ENCODE measurements at places on chromosomes 12 and 14.

DNA sequence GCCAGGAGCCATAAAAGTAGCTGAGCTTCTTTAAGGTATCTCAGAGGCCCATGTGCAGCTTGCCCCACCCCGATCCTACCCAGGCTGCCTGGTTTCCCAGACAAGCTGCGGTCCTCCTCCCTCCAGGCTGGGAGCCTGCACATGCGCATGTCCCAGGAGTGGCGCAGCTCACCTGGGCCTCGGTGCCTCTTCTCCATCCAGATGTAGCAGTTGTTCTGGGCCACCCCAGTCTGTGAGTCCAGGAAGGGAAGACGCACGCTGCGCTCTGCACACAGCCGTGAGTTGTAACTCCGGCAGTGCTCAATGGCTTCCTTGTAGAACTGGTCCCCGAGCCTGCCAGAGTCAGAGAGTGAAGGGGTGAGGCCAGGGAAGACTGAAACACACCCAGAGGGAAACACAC is 122.3 kb downstream of the DPF3 start:
- DNase-seq, result no peak

GRCh38 chr14:49946320-49947141 is 53.6 kb downstream of the ARF6 start:
- no peak for DNase-seq

DNA sequence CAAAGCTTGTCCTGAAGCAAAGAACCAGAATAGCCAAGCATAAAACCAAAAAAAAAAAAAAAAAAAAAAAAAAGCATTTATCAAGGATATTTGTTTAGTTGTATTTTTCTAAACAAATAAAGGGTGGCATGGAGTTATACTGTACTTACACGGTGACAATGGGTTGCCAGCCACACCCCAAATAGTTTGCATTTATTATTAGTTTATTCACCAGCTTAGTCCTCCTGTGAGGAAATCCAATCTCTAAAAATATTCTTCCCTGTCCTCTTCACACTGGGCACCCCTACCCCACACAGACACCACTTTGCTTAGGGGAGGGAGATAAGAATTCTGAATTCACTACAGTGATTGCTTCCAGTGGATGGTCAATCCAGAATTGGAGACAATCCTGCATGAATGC is 18.9 kb downstream of the PLEKHG7 start:
- no peak for DNase-seq

DNA sequence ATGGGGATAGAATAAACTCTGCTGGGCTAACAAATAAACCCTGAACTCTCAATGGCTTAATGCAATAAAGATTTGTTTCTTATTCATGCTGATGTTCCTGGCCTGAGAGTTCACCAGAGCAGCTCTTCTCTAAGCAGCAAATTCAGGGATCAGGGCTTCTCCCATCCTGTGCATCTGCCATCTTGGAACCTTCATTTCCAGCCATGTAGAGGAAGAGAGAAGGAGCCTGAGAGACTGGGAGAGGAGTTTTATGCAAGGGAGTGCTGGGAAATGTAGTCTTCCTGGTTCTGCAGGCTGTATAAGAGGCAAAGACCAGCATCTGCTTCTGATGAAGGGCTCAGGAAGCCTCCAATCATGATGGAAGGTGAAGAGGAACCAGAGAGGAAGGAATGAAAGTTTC is 20.6 kb upstream of the APOLD1 start:
- DNase-seq, result no peak

- DNase-seq, result no peak
These were observed 371.7 kb downstream of the DPF3 start for GRCh38 chr14:72521968-72522741.

DNA sequence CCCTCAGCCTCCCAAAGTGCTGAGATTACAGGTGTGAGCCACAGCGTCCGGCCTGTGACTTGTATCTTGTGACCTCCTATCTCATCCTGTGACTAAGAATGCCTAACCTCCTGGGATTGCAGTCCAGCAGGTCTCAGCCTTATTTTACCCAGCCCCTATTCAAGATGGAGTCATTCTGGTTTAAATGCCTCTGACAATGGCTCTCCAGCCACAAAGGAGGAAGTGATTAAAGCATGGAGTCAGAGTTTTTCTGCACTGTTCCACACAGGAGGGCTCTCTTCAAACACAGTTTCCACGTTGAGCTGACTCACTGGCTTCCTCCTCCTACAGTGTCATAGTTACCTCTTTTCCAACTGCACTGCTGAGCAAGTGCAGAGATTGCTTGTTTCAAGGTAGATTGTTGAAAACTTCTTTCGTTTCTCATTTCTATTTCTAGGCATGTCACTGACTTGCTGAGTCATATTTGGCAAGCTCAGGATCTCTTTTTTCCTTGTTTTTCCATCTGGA is 383.8 kb downstream of the PCNX1 start:
- no peak for DNase-seq

- no peak for DNase-seq
These were observed 636 bp downstream of the GOLGA3 start for GRCh38 chr12:132827763-132828703.

GRCh38 chr12:89481213-89481914 is 43.2 kb downstream of the GALNT4 start:
- DNase-seq, result no peak

DNA sequence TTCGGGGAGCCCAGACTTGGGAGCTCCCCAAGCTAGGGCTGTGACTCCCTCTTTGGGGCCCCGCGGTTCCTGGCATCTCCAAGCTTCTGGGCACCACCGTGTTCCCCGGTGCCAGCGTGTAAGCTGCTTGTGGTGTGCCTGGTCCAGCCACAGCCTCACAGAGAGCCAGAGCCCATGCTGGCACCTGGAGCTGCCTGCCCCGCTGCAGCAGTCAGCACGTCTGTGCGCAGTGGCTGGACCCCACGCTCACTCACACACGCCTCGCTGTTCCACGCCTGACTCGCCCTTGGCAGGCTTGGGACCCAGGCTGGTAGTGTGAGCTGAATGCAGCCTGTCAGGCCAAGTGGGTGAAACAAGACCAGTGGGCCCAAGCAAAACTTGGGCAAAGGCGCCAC is 34.5 kb downstream of the APAF1 start:
- no peak for DNase-seq

- DNase-seq, result no peak
These were observed 4.3 kb downstream of the TTC6 start for GRCh38 chr14:37599507-37600368.

- DNase-seq, result no peak
These were observed 17.9 kb downstream of the ZDHHC22 start for GRCh38 chr14:77123381-77124325.

- DNase-seq, result no peak
These were observed 45.8 kb downstream of the NINJ2 start for GRCh38 chr12:617304-617915.

GRCh38 chr12:59119676-59120075 is 199.4 kb upstream of the LRIG3 start:
- DNase-seq, result no peak

GRCh38 chr12:95318071-95318545 is 100.5 kb downstream of the VEZT start:
- no peak for DNase-seq

GRCh38 chr12:68403296-68403695 is 71.1 kb upstream of the MDM1 start:
- DNase-seq, result no peak

GRCh38 chr12:27237790-27238771 is 6.0 kb upstream of the STK38L start:
- no peak for DNase-seq

GRCh38 chr12:58419905-58420304 is 478.5 kb downstream of the ATP23 start:
- DNase-seq, result no peak

DNA sequence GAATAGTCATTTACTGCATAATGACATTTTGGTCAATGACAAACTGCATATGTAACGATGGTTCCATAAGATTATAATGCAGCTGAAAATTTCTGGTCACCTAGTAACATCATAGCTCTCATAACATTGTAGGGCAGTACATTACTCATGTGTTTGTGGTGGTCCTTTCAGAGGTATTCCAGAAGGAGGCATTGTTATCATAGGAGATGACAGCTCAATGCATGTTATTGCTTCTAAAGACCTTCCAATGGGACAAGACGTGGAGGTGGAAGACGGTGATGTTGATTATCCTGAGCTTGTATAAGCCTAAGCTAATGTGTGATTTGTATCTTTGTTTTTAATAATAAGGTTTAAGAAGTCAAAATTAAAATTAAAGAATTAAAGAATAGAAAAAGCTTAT is 43.8 kb upstream of the TSPAN11 start:
- DNase-seq, result no peak

- no peak for DNase-seq
These were observed 4.1 kb downstream of the OXA1L start for GRCh38 chr14:22770481-22771187.

GRCh38 chr12:9742661-9743060 is 9.8 kb upstream of the CLECL1 start:
- no peak for DNase-seq

DNA sequence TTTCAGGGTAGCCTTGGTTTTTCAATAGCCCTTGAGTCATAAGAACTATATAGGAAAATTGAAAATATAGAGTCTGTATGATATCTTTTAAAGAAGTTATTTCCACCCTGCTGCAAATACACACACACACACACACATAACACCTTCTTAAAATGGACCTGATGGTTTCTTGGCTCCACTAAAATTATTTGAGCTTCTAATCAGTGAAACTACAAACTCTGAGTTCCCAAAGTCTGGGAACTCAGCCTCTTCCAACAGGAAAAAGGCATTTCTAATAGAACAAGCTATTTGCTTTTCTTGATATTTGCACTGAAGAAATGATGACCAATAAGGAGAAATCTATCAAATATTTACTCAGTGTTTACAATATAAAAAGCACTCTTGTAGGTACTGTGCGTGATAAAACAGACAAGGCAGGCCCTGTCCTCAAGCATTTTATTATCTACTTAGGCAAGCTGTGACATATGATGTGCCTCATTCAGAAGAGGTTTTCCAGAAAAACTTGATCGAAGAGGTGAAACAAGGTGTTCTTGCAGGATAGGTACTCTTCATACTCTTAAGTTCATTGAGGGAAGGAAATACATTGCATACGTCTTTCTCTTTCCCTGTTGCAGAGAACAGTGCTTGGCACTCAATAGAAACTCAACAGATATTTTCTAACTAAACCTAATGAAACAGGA is 88.6 kb downstream of the MGST1 start:
- no peak for DNase-seq

DNA sequence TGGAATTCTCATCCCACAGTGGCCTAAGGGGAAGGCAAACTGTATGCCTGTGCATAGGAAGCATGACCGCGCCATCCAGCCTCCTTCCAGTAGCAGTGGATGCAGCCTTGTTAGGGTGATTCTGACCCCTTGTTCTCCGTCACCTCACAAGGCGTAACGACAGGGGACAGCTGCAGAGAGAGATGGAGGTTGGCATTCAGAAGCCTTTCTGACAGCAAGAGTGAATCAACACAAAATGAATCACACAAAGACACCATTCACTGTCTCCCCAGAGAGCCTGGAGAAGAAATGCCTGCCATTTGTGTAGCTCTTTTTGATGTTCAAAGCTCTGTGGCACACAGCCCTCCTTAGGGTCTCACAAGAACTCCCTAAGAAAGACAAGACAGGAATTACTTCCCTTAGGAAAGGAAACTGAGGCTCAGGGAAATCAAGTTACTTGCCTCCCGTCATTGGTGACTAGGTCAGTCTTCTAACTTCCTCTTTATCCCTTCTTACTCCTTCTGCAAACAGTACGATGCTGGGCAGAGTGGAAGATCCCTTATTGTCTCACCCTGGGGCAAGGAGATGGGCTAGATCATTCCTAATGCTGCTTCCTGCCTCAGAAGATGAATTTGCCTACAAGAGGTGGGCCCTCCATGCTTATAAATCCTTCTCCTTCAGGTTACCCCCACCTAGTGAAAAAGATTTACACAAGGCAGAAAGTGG is 280.9 kb downstream of the CACNA1C start:
- no peak for DNase-seq

GRCh38 chr12:50185970-50186663 is 18.9 kb upstream of the CERS5 start:
- DNase-seq, result no peak

DNA sequence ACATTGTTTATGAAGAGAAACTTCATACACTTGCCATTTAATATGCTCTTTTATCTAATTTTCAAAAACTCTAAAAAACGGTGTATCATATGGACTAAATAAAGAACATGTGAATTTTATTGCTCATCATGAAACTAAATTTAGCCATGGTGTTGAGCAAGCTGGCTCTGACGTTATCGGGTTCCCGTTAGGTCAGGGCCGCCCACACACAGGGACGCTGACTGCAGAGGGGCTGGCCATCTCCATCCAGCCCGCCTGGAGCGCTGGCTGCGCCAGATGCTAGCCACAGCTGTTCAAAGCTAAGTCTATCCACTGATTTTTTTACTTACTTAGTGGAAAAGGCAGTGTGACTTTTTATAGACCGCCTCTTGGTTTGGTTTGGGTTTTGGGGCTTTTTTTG is 36.5 kb upstream of the DYNC1H1 start:
- DNase-seq, result no peak

DNA sequence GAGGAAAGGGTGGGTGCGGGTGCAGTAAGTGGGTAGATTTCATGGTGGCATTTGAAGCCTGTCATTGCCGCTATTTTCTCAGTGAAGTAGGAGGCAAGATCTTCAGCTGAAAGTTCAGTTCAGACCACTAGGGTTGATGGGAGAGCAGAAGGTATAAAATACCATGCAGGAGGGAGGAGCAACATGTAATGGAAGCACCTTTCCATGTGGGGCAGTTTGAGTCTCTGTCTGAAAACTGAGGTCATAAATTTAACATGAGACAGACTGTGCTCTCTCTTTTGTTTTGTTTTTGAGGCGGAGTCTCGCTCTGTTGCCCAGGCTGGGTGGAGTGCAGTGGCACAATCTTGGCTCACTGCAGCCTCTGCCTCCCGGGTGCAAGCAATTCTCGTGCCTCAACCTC is 22.7 kb downstream of the LRRC74A start:
- no peak for DNase-seq

DNA sequence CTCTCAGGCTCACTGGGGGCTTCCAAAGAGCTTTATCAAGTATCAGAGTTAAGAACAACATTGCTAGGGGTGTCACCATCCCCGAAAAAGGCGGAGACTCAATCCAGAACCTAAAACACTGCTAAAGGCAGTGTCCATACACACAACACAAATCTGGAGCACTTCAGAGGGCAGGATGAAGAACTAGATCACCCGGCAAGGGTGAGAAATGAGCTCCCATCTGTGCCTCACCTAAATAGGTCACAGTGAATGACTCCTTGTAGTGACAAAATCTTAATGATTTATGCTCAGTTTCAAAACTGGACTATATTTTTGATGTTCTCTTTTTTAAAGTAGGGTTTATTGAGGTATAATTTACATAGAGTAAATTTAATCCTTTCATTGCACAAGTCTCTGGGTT is 25.6 kb downstream of the NIN start:
- DNase-seq, result no peak

GRCh38 chr12:15599266-15600037 is 189.7 kb downstream of the EPS8 start:
- no peak for DNase-seq

- no peak for DNase-seq
These were observed 40.1 kb downstream of the VWF start for GRCh38 chr12:6084261-6084968.

DNA sequence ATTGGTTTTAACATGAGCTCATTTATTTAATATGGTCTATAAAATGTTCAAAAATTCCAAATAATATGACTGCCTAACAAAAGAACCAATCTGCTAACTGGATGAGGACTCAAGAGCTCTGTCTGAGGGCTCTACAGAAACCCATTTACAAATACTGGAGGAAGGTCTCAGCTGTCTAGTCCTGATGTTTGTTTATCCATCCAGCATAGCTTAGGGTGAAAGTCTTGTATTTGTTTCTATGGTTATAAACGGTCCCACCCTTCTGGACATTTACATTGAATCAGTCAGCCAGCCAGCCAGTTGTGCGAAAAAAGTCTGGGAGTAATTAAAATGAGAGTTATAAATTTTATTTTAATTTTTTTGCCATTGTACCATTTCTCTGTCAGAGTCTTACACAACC is 220.7 kb downstream of the BMP4 start:
- no peak for DNase-seq
